ENCODE measurements at places on chromosomes 2 and 18.

- no peak for DNase-seq
Measured at GRCh38 chr2:128665113-128665512, 346.4 kb upstream of the HS6ST1 start.

GRCh38 chr2:218329826-218330593, 26.6 kb upstream of the CATIP start:
- no peak for DNase-seq

- no peak for DNase-seq
Measured at GRCh38 chr2:127888772-127889171, 3.0 kb upstream of the AMMECR1L start.

- peak; percentile 6 for DNase-seq
Measured at GRCh38 chr2:20422402-20423271, 24.2 kb upstream of the RHOB start.

DNA sequence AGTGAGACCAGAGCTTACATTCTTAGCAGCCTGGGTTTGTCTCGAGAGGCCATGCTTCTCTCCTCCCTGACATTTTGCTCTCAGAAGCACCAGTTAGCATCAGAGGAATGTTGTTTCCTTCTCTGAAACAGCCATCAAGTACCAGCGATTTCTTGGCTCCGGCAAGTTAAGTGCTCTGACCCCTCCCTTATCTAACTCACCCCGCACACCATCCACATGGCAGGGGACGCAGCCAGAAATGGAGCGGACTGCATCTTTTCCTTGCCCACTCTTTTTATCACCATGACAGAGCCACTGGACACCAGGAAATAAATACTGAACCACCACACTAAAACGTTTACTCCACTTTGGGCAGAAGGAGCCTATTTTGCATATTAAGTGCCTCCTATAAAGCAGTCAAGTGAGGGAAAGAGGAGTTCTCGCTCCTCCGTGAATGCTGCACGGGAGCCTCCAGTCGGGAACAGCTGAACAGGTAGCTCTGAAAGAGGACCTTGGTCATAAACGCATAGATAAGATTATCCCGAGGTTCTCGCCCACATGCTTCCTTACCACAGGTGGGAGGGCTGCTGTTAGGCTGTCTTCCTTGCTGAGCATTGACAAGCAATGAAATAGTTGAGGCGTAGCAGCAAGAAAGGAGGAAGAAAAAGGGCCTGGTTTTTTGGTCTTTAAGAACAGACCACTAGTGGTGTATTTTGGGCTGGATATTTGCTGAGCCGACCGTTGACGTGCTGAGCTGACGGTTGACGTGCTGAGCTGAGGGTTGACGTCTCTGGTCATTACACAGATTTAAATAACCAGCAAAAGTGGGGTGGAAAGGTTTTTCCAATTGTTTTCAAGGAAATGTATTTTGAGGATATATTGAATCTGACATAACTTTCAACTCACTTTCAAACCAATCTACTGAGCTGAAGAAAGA, 71.4 kb upstream of the ITGB6 start:
- no peak for DNase-seq

- DNase-seq, result no peak
Measured at GRCh38 chr2:10326151-10326616, 23.5 kb downstream of the HPCAL1 start.

- DNase-seq, result no peak
Measured at GRCh38 chr2:44836174-44836573, 105.3 kb upstream of the SIX3 start.

DNA sequence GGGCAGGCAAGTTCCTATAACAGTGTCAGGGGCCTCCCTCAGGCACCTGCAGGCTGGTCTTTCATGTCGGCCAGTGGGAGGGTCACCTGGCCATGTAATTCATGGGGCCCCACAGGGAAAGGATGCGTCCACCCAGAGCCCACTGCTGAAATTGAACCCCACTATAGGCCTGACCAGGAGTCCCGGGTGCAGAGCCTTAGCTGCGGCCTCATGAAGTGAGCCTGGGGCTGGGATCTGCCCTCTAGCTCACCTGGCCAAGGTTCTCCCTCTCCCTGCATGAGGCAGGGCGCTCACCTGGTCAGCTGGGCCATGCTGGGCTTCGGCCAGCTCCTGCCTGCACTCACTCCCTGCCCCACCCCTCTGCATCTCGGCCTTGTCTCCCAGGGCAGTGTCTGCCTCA, 41.1 kb downstream of the C1QL2 start:
- DNase-seq, result no peak

DNA sequence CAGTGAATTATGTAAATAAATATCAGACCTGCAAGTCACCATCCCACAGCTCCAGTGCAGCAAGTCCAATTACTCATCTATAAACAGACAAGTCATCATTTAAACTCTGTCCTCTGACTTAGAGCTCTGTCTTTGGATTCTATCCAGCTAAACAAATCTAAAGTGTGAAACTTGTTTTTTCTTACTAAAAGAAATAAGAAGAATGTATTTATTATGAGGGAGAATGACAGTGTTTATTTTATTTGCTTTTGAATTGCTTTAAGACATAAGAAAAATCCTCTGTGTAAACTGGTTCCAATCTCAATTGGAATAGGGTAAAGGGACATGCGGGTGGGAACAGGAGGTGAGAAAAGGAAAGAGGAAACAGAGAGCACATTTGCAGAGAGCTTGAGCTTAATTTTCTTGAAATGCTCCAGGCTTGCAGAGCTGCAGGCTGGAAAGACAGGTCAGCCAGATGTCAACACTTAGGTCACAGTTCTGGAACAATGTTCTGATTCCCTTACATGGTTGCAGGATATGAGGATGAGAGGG, 355.8 kb downstream of the MEIS1 start:
- DNase-seq, result no peak

- no peak for DNase-seq
Measured at GRCh38 chr2:138829326-138829919, 49.2 kb upstream of the NXPH2 start.

DNA sequence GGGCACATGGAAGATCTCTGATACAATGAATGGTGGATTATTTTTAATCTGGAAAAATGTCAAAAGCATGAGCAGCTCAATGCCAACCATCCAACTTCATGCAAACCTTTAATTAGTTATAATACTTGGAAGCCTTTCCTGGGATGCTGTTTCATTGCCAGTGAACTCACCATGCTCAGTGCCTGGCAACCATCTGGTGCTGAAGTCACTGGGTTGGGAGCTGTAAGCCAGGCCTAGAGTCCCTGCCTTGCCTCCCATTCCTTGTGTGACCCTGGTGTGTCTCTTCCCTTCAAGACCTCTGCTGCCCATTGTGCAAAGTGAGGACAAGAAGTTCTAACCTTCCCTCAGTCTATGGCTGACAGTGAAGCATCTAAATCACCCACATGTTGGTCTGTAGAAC, 458.7 kb downstream of the RNF144A start:
- DNase-seq, result no peak

DNA sequence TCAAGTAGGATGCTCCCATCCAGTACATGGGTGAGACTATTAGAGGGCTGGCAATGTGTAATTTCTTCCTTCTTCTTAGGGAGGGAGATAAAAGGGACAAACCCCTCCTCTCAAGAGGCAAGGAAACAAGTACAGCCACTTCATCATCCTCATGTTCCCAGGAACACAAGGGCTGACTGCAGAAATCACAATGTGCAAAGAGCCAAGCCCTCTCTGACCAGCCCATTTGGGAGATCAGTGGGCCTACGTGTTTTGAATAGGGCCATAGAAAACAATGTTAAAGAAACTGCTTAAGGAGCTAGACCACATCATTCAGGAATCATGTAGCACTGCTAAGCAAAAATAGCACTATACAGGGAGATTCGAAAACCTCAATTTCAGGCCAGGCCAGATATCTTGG, 97.4 kb downstream of the ACTR2 start:
- DNase-seq, result no peak

DNA sequence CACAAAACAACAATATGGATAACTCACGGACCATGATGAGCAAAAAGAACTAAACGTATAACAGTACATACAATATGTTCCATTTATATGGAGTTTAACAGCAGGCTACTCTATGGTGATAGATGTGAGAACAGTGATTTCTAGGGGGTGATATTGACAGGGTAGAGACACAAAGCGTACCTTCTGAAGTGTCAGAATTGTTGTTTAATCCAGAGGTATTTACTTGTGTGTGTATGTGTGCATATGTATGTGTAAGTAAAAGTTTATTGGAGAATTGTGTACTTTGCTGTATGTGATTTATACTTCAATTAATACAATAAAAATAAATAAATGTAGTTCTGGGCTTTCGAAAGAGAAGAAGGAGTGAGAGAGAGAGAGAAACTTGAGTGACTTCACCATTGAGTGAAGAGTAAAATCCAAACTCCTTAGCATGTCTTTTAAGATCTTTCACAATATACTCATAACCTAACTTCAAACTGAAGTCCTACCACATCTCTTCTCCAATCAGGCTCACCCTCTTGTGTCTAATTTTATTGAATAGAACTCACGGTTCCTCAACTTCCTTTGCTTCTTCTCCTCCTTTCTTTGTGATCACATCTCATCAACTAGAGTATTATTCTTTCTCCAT, 126.0 kb upstream of the KLF7 start:
- no peak for DNase-seq

DNA sequence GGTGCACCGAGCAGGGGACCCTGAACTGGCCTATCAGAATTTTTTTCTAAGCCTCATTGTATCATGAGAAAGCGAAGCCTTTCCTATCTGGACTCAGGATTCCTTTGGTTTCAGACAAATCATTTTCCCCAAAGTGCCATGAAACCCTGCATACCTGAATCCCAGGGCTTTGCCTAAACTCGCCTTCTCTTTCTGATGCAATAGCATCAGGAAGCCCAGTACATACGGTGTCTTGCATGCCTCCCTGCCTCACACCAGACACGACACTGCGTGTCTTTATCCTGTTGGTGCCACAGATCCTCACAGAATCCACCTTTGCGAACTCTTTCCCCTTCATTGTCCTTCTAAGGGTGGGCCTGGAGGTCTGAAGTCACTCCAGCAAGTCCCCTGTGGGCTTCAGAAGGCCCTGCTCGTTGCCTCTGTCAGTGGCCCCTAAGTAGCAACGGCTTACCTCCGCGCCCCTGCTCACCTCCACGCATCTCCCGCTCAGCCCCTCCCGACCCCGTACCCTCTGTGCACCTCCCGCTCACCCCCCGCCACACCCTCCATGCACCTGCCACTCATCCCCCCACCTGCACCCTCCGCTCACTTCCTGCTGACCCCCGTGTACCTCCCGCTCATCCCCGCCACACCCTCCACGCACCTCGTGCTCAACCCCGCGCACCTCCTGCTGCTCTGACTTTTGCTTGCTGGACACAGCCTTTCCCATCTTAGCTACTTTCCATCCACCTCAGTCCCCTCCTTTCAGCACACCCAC, 83.4 kb downstream of the TPGS2 start:
- no peak for DNase-seq

DNA sequence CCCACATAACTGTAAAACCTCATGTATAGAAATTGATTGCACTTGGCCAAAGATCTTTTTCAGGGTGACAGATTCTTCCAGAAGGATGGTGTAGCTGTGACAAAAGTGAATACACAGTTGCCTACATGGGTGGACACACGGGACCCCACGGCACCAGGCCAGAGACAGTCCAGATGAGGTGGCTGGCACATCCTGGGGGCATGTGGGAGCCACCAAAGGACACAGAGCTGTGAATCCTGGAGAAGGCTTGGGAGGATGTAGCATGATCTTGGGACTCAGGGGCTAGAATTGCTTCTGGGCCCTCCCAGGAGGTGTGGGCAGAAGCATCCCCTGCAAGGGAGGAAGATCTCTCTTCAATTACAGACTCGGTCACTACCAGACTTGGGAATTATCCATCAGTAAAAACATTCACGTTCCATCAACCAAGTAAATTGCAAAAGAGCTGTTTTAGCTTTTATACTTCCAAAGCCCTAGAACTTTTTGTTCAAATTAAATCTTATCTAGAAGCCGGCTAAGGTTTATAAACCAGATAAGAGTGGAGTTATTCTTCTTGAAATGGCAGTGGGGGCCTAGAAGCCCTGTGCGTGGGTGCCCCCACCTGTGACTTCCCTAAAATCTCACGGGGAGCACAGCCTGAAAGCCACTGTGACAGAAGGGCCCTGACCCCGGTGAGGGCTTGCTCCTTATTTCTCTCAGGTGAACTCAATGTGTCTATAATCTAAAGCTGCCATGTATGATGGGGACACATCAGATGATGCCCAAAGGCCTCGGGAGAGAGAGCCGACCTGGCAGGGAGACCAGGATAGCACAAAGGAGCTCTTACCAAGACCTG, 81.7 kb downstream of the SEPTIN10 start:
- DNase-seq, result no peak

GRCh38 chr2:64807417-64807816, 153.7 kb upstream of the SERTAD2 start:
- DNase-seq, result no peak

DNA sequence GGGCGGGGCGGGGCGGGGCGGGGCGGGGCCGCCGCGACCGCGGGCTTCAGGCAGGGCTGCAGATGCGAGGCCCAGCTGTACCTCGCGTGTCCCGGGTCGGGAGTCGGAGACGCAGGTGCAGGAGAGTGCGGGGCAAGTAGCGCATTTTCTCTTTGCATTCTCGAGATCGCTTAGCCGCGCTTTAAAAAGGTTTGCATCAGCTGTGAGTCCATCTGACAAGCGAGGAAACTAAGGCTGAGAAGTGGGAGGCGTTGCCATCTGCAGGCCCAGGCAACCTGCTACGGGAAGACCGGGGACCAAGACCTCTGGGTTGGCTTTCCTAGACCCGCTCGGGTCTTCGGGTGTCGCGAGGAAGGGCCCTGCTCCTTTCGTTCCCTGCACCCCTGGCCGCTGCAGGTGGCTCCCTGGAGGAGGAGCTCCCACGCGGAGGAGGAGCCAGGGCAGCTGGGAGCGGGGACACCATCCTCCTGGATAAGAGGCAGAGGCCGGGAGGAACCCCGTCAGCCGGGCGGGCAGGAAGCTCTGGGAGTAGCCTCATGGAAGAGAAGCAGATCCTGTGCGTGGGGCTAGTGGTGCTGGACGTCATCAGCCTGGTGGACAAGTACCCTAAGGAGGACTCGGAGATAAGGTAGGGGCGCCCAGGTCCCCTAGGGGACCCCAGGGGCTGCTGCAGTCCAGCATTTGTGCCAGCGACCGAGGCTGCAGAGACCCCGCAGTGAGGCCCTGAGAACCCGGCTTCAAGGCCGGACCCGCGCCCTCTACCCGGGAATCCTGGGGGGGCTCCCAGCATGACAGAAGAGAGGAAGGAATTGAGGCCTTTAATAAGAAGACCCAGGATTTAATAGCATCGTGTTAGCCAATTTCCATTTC, at the start of gene KHK:
TSS of gene KHK (plus strand) at position 49 of the 870 bp plus-strand sequence. CDS start at position 537, 488 bp downstream.
- DNase-seq, result no peak

- DNase-seq, result no peak
Measured at GRCh38 chr18:35132021-35132902, 91.0 kb downstream of the MAPRE2 start.

DNA sequence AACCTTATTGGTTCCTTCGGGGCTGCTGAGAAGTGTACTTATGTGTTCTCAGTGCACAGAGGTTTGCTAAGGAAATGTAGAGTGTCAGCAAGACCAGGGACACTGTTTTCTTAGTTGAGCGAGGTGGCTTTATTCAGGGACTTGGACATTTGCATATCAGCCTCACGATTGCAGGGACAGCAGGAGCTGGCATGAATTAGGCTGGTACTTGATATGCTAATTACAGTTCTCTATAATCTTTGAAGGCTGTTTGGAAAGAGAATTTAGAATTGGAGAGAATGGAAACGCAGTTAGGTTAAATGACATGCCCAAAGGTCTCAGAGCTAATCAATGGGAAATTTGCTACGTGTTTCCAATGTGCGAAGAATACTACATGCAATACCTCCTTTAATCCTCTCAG, 18.7 kb upstream of the MTCL1 start:
- no peak for DNase-seq

All from hematopoietic multipotent progenitor cell treated with erythropoietin and hydrocortisone succinate and interleukin-3 and kit ligand, for 15 days (in vitro differentiated cells).